ENCODE measurements at places on chromosomes 12 and 14.
A peak's percentile ranks its signal among the peaks of the same experiment; 100 is the strongest.

GRCh38 chr12:53074999-53075370 lies 4.2 kb downstream of the SPRYD3 start:
- DNase-seq: no peak

DNA sequence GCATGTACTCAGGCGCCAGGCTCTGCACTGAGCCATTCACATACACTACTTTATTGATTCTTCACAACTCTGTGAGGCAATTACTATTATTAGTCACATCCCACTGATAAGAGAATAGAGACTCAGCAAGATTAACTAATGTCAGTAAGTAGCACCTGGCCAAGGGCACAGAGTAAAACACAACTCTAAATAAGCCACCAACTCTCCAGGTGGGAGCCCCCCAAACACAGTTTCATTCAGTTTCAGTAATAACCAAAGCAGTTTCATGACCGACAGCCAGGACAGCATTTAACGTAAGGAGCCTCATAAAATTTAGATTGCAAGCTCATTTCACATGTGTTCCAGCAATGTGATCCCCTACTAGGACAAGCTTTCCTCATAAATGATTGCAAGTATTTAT lies 323.1 kb upstream of the CCDC196 start:
- no peak for DNase-seq

DNA sequence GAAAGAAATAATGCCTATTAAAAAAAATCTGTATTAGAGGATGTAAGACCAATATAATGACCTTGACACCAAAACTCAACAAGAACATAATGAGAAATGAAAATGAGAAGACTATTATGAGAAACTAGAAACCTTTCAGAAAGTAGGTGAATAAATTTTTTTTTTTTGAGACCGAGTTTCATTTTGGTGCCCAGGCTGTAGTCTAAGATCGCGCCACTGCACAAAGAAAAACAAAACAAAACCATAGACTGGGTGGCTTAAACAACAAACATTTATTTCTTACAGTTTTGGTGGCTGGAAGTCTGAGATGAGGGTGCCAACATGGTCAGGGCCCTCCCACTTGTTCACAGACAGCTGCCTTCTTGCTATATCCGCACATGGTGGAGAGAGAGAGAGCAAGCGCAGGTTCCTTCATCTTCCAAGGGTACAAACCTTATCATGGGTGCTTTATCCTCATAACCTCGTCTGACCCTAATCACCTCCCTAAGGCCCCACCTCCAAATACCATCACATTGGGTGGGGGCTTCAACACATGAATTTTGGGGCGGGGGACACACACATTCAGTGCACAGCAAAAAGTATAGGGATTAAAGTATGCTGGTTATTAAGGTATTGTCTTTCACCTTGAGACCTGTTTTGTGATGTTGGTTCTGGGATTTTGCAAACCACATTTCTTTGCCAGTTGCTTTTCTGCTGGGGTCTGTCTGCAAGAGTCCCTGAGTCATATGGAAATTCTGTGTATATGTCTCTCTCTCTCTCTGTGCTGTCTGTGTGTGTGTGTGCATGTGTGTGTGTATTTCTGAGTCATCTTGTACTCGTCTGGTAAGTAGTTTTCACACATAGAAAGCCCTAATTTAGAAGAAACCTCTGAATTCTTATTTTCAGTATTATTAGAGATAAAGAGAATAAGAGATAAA lies 26.2 kb downstream of the ZCRB1 start:
- peak; percentile 60 for DNase-seq

GRCh38 chr14:60278350-60278749 lies 29.3 kb downstream of the PPM1A start:
- no peak for DNase-seq

DNA sequence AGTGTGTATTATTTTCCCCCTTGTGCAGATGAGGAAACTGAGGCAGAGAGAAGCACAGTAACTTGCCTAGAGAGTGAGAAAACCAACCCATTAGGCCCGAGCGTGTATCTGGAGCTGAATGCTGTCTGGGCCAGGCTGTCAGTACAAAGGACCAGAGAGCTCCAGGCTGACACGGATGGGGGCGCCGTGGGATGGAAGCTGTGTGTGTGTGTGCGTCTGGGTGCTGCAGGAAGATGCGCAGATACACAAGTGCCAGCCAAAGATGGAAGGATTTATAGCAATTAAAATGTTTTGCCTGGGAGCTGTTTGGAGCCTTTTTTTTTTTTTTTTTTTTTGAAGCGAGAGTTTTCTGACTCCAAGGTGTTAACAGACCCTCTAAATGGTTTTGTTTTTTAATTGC lies 53.7 kb upstream of the GPATCH2L start:
- DNase-seq: no peak

GRCh38 chr14:23294734-23295561 lies 7.7 kb downstream of the PPP1R3E start:
- peak; percentile 39 for DNase-seq

DNA sequence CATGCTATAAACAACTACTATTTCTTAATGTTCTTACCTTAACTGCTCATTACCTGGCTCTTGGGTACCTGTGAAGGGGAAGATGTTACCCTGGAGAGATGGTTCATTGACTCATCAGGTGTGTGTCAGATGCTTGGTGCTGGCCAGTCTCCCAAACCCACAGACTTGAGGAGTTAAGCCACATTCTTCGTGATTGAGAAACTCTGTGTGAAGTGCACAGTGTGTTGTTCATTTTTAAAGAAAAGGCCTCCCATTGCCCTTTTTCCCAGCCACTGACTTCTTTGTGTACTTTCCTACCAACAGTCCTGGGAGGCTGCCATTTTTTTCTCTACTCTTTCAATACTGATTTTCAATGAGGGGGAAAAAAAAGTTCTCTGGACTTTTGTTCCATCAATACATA lies 3.2 kb downstream of the MGST1 start:
- DNase-seq: no peak

DNA sequence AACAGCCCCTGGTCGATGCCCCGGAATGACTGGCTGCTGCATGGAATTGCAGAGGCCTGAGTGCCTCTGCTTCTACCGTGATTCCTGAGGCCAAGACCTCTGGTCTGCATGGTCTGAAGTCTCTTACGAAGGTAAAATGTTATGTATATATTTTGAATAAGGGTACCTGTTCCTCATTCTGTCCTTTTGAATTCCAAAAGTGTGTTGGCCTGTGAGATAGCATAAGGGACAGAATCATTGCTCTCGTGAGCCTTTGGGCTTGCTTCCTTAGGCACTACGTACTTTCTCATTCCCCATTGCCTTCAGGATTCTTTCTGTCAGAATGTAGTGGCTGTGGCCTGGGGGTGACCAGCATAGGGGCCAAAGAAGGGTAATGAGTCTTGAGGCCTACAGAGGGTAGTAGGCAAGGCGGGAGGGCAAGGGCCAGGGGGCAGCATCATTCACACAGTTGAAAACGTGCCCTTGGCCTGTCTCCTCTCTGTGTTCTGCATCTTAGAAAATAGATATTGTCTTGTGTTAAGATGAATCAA lies 19.5 kb downstream of the TRAF3 start:
- DNase-seq: no peak
